ENCODE measurements at places on chromosomes 5 and 9.

- no peak for DNase-seq
Measured at GRCh38 chr5:128276537-128277216, 193.1 kb downstream of the SLC12A2 start.

GRCh38 chr5:66603164-66603563 lies 7.0 kb downstream of the MAST4 start:
- DNase-seq = no peak

- DNase-seq = no peak
Measured at GRCh38 chr5:57176350-57176857, 2.5 kb downstream of the GPBP1 start.

DNA sequence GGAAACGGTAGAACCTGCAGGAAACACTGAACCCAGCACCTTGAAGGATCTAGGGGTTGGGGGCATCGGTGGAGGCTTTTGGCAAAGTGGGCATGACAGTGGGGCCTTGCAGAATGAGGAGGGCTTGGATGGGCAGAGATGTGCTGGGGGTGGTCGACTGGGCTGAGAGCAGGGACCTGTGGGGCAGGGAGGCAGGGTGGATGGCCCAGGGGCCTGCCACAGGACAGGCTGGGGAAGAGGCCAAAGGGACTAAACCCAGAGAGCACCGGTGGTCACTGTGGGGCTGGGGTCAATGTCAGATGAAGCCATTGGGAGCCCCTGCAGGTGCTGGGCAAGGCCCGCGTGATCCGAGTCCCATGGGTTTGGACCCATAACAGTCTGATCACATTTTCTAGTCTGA lies 175.3 kb downstream of the DAB2IP start:
- no peak for DNase-seq

GRCh38 chr5:56482363-56482762 lies 249.2 kb upstream of the ANKRD55 start:
- no peak for DNase-seq

DNA sequence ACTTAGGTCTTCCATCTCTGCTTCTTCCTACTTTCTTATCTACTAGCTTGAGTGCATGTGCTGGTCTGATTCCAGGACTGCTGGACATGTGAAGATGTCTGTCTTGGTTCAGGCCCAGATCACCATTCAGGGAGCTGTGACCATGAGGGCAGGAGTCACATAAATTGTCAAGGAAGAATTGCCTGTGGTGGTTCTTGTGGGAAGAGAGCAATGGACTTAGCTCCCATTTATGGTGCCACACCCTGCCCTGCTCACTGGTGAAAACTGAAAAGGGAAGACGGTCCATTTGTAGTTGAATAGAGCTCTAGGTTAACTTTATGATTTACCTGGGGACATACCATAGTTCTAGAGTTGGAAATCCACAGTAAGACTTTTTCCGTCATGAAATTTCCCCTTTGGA lies 244.3 kb upstream of the ZNF608 start:
- DNase-seq = no peak

- DNase-seq = no peak
Measured at GRCh38 chr5:58683567-58683966, 100.7 kb downstream of the RAB3C start.

All from CD4-positive, alpha-beta T cell (primary cell).